Activated CD4-positive, alpha-beta memory T cell treated with anti-CD3 and anti-CD28 coated beads for 36 hours (primary cell): ENCODE measurements at places on chromosomes 11 and 22. TPM values are rescaled to one million over a fixed set of nuclear protein-coding genes. Genes with fewer than 3 reads are reported as not detected.

The SYCE3 gene
- 1.0 TPM for total RNA-seq

The OR52A1 gene
- not detected for total RNA-seq

The AQP11 gene
- 0.34 TPM for total RNA-seq

The OR8D4 gene
- not detected for total RNA-seq

The SFI1 gene
- 240 TPM for total RNA-seq

The PGR gene
- total RNA-seq = not detected

The KRTAP5-6 gene
- not detected for total RNA-seq

The C11orf86 gene
- total RNA-seq = not detected

DNA sequence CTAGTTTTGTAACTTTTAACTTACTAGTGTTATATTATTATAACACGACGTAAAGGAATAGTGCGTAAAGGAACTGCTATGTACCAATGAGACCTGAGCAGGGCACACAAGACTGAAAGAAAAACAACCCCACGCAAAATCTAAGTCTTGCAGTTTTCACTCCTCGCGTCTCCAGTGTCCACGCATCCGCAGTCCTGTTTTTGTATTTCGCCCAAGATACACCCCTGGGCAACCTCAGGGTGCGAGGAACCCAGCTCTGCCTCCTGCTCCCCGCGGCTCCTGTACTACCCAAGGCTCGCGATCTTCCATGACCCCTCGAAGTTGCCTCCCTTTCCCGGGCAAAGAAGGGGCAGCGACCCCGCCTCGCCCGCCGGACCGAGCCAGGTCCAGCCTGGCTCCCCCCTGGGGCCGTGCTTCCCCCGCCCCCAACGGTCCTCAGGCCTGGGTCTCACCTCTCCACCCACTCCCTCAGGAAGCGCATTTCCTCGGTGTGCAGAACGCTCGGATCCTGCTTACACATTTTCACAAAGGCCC lies 393 bp downstream of the ST13 start:
- DNase-seq = no peak

DNA sequence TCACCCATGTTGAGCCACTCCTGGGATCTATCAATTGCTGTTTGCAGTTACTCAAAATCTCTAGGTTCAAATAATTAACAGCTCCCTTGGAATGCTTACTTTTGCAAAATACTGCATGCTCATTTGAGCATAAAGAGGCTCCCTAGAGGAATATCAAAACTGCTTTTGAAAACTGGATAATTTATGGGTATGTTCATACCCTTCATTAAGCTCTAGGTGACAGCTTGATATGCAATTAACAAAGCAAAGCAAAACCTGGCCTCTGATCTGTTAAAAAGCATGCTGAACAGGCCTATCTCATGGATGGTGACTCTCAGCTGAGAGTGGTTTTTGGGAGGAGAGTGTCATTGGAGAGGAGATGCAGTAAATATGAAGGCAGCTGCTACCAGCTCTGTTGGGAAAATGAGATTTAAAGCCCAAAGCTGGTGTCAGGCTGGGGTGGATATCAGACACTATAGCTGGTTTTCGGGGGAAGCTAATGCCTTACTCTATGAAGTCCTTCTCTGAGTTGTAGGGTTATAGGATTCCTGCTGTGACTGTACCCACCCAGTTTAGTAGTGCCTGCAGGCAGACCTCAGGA lies 110.9 kb downstream of the RASSF10 start:
- no peak for DNase-seq

GRCh38 chr11:98227278-98227677 lies 793.5 kb upstream of the CNTN5 start:
- no peak for DNase-seq

DNA sequence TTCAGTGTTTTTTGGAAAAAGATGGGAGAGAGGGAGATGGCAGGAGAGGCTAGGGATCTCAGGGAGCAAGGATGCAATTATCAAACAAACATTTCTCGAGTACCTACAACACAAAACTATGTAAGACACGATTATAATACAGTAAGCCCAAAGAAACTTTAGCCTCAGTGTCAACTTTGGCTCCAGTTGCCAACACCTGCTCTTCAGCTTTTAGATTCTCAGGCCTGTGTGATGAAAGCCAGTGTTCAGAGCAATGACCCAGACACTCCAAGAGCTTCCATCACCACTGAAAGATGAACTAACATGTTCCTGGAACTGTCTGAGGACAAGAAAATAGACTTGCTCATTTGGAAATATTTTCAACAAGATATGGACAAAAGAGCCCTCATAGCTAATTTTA lies 31.4 kb upstream of the CEP295 start:
- no peak for DNase-seq

- DNase-seq = no peak
Measured at GRCh38 chr11:64568041-64568571, 22.9 kb upstream of the SLC22A12 start.

- DNase-seq = peak; percentile 59
Measured at GRCh38 chr11:107590460-107591377, at the start of gene ELMOD1. Gene ELMOD1, plus strand, starts transcription at chr11:107591147. Its CDS starts 27,043 bp downstream, at chr11:107618190.

DNA sequence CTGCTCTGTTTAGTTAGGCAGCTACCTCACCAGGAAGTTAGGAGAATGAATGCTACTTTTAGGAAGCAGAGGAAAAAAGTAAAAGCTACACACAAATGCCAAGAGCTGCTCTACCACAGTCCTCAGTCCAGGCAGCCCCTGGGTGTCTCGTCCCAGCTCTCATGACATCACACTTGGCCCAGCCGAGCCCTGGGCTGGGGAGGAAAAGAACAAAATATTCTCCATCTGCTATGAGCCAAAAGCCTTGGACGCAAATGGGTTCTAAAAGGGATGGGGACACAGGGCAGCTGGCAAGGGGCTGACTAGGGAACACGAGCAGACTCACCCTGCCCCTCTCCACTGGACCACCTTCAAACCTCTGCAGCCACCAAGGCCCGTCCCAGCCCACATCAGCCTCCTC lies 26.1 kb downstream of the TMEM184B start:
- no peak for DNase-seq

DNA sequence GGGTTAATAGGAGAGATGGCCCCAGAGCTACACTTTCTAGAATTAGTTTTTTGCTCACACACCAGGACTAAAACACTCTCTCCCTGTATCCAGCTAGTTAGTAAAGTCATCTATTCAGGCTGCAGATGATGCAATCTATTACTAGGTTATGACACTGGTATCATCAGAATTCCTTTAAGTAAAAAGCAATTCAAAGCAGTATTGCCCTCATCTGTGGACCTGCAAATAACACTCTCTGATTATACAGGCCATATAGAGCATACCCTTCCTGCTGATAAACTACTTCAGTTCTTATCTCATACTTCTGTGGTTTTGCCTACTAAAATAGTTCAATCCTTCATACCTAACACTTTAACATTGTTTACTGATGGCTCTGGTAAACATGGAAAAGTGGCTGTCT lies 13.5 kb upstream of the MTMR2 start:
- DNase-seq = no peak

GRCh38 chr22:48585916-48586798 lies 1241.5 kb downstream of the BRD1 start:
- no peak for DNase-seq

- no peak for DNase-seq
Measured at GRCh38 chr22:23293720-23294119, 113.4 kb downstream of the BCR start.

GRCh38 chr11:77396911-77397310 lies 77.0 kb downstream of the PAK1 start:
- no peak for DNase-seq

- no peak for DNase-seq
Measured at GRCh38 chr11:48164836-48165235, 51.8 kb upstream of the OR4B1 start.

DNA sequence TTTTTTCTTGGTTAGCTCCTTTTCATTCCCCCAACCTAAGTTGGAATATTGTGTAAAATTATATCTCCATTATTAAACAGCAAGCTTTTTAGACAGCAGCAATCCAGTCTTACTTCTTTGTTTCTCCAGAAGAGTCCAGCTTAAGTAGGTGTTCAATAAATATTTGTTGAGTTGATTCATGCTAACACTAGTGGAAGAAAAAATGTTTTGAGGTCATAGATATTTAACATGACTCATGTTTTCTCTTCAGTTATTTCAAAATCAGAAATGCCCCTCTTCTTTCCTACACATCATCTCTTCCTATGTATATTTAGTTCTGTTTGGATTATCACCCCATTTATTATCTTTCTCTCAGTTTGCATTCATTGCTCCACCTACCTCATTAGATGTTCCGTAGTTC lies 20.3 kb downstream of the CCDC83 start:
- no peak for DNase-seq

GRCh38 chr11:17563231-17563646 lies 16.2 kb downstream of the OTOG start:
- no peak for DNase-seq

DNA sequence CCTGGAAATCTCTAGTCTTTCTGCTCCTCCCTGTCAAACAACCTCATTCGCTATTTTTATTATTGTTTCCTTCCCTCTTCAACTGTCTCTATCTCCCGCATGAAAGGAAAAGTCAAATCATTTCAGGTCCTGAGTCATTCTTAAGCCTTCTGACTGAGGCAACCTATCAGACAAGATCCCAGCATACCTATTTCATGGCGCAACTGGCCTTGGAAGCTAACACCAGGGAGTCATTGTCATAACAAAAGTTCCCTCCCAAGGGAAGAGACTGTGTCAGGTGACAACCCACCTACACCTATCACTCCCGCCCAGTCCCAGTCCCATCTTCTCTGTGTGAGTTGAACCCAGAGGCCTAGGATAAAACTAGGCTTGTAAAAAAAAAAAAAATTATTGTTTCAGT lies 10.2 kb upstream of the ARHGAP42 start:
- DNase-seq = no peak

DNA sequence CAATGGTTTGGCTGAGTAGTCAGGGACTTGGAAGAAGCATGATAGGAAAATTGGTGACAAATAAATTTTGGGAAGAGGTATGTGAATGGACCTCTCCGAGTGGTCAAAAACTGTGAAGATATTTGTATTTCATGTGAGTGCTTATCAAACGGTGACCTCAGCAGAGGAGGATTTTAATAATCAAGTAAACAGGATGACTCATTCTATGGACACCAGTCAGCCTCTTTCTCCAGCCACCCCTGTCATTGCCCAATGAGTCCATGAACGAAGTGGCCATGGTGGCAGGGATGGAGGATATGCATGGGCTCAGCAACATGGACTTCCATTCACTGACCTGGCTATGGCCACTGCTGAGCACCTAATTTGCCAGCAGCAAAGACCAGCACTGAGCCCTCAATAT lies 21.2 kb downstream of the MS4A4E start:
- DNase-seq = no peak

DNA sequence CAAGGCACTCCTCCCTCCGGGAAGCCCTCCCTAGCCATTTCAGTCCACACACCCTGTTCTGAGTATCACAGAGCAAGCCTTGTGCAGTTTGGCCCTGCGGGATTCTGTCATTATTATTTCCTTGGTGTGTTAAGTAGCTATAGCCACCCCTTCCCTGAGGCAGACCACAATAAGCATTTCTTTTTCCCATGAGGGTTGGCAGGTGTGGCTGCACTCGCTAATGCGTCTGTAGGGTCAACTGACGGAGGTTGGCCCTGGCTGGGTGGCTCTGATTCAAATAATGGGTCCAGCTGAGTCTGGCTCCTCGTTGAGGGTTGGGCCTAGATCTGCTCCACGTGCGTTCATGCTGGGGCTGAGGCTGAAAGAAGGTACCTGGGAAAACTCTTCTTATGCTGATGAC lies 5.1 kb downstream of the F2 start:
- DNase-seq = no peak

GRCh38 chr11:118938491-118939403 lies 13.0 kb upstream of the BCL9L start:
- no peak for DNase-seq

DNA sequence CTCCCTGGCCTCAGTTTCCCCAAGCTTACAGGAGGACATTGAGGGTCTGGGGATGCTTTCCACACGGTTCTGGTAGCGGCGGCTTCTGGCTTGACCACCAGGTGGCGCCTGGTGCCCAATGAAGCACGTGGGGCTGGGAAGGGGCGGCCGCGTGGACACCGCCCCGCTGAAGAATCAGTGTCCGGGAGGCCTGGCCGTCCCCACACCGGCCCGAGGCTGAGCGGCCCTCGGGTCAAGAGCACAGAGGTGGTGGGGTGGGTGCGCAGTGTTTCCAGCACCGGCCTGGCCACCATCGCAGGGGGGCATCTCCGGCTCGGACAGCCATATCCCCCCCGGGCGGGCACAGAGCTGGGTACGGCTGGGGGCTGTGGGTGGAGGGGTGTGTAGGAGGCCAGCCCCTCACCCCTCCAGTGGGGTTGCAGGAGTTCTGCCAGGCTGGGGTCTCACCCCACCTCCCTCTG lies 27.8 kb upstream of the PPARA start:
- DNase-seq = peak; percentile 79

- no peak for DNase-seq
Measured at GRCh38 chr11:11937957-11938356, 70.5 kb downstream of the DKK3 start.

DNA sequence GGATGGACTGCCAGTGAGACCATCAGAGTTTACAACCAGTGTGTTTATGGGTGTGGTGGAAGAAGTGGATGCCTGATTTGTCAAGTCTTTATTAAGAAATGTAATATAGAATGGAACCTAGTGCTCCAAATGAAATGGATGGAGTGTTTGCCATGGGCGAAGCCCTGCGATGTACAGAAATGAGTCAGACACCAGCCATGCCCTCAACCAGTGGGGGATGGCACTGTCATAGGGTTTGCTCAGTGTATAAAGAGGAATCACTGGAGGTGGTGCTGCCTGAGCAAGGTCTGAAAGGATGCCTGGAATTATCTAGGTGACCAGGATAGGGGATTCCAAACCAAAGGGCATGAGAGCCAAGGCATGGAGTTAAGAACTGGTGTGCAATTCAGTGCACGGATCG lies 120.9 kb upstream of the MTNR1B start:
- DNase-seq = no peak

- DNase-seq = no peak
Measured at GRCh38 chr11:112525844-112526590, 265.4 kb upstream of the PLET1 start.

DNA sequence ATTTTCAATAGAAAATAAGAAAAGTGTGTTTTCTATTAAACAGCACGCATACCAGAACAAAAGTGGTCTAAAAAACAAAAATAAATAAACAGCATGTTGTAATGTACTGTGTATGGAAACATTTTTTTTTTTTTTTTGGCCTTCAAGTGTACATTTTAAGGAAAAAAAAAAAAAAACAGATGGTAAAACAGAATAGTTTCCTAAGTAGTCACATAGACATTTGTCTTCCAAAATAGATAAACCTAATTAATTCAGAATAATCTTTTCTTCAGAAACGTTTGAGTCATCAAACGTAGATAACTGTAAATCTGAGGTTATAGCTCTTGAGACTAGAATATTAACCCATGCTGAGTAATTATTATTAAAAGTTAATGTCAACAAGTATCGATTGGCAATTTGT lies 396 bp upstream of the CFAP300 start:
- no peak for DNase-seq

GRCh38 chr22:22619765-22620414 lies 24.5 kb upstream of the GGTLC2 start:
- DNase-seq = no peak

DNA sequence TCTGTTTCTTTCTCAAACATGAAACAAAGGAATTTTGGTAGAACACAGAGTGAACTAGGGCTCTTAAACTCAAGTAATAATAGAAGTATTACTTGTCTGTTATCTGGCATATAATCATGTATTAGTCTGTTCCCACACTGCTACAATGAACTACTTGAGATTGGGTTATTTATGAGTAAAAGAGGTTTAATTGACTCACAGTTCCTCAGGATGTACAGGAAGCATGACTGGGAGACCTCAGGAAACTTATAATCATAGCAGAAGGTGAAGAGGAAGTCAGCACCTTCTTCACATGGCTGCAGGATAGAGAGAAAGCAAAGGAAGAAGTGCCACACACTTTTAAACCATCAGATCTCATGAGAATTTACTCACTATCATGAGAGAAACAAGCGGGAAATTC lies 273.4 kb downstream of the ETS1 start:
- no peak for DNase-seq
